ENCODE measurements at places on chromosomes 5 and 9.

GRCh38 chr5:93704996-93705395, 36.4 kb downstream of the POU5F2 start:
- DNase-seq, result no peak

DNA sequence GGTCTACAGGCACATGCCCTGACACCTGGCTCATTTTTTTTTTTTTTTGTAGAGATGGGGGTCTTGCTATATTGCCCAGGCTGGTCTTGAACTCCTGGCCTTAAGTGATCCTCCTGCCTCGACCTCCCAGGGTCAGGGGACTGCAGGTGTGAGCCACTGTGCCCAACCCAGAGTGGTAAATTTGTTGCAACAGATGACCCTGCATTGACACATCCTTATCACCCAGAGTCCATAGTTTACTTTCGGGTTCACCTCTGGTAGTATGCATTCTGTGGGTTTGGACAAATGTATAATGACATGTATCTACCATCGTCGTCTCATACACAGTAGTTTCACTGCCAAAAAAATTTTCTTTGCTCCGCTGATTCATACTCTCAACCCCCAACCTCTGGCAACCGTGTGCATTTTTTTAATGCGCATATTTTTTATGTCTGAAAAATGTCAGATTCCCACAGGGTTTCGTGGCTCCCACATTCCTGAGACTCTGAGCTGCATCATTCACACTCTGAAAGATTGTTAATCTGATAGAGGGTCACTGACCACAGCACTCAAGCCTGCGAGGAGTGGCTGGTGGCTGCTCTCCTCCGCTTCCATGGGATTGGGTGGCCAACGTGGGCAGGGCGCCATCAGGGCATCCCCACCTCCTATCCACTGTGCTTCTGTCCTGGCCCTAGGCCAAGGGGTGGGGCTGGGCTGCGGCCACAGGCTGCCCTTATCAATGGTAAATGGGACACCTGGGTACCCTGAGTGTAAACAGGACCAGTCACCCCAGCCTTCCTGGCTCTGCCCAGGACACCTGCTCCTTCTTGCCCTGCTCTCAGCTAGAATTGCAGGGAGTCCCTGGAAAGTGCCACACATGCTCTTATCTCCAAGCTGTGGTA, 9.6 kb downstream of the NDST1 start:
- DNase-seq, result peak; percentile 88

DNA sequence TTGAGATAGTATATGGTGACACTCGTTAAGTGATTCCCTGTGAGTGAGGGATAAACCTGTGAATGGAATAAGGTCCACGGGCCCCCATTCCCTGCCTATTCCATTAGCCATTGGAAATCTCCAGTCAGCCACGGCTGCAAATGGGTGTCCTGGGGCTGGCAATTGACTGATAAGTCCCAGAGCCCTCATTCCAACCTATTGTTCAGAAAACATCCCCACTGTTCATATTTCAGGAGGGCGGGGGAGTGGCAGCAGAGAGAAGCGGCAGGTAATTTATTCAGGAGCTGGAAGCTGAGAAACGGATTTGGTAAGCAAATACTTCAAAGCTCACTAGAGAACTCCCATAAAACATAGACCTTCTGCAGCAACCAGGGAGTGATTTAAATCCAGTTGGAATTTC, 42.0 kb downstream of the TMEM174 start:
- no peak for DNase-seq

GRCh38 chr5:106363578-106363977, 1307.2 kb downstream of the EFNA5 start:
- no peak for DNase-seq

DNA sequence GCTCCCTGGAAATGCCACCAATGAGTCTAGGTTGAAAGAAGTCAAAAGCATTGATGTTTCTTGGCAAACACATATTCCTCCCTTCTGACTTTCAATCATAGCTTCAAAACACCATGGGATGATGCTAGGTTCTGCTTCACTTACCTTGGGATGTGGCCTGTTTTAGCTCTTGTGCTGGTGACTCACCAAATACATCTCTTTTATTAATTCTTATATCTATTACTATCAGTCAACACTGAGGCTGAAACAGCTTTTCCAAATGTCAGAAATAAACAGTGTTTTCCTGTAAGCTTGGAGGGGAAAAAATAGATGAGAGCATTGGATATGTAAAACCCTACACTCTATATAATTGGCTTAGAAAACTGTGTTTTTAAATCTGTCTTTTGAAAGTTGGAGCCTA, 245.4 kb upstream of the NREP start:
- no peak for DNase-seq

GRCh38 chr5:50958852-50959457, 292.5 kb downstream of the PARP8 start:
- DNase-seq, result peak; percentile 63

- DNase-seq, result no peak
Observed at GRCh38 chr5:50300878-50301277, 140.2 kb downstream of the EMB start.

DNA sequence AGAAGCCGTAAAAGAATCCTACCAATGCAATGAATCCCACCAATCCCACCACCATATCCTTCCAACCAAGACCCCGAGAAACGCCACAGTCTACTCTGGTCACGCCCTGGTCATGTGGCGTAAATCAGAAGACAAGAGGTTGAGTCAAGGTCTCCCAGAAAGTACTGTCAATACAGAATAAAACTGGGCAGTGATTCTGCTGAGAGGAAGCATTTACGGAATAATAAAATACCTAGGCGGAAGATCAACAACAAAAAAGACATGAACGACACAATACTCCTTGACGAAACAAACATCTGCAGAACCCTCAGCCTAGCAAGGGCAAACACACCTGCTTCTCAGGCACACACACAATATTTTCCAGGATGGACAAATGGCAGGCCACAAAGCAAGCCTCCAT, 62.8 kb downstream of the GOLM1 start:
- no peak for DNase-seq

DNA sequence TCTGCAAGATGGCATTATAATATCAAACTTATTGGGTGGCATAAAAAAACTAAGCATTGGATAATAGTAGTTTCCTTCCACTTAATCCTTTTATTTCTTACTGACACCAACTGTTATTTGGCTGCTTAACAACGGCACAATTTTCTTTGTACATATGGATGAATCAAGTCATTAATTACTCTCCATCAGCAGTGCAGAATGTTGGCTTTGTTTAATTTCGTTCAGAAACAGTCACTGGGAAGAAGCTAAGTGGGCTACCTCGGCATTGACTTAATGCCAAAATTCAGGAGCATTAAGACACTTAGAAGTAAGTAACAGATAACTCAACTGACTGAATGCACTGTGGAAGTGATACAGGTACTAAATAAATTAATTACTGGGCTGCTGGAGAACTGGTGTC, 460.4 kb downstream of the CTNND2 start:
- DNase-seq, result no peak

- DNase-seq, result no peak
Observed at GRCh38 chr5:154193701-154194121, 3.2 kb downstream of the GALNT10 start.

DNA sequence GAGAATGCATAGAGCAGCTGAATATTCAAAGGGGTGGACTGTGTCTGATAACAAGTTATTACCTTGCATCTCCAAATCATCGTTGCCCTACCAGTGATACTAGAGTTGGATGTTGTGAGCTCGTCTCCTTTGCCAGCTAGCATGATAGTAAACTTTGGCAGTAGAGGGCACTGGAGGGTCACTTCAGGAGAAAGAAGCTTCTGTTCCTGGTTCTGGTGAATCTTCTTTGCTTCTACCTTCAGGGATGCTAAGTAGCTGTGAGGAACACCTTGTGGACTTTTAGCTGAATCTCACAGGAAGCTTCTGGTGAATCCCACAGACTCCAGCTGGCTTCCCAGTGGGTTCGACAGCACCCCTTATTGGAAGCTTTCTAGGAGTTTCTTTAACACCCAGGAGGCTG, 626.6 kb upstream of the SGCD start:
- no peak for DNase-seq

DNA sequence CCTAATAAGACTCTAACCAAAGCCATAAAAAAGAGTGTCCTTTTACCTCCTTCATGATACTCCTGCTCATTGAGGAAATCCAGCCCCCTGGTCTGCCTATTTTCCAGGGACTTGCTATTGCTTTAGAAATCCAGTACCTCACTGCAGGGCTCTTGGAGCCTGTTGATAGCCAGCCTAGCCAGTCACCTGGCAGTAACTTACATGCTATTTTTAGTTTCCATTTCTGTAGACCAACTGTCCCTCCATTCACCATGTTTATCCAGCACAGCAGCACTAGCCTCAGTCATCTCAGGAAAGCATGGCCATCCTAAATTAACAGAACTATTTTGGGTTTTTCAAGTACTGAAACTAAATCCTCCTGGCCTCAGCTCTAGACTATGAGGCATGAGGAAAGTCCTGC, 91.5 kb upstream of the PHF24 start:
- no peak for DNase-seq

DNA sequence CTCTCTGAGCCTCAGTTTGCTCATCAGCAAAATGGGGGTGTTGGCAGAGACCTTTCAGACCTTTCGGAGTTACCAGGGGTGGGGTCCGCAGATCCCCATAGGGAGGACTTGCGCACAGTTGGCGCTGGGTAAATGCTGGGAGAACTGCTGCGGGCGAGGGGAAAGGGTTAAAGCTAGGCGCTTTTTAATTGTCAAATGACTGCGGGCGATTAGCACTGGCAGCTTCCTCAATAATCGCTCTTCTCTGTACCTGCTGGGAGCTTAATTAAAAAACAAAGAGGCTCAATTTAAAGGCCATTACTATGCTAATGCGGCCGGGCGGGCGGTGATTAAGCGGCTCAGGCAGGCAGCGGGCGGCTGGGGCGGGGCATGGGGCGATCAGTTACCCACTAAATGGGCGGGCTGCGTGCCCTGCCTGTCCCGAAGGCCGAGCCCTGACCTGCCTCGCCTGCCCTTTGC, 63.0 kb downstream of the LMX1B start:
- no peak for DNase-seq

- DNase-seq, result no peak
Observed at GRCh38 chr5:133309166-133309795, 257.5 kb downstream of the HSPA4 start.

- DNase-seq, result no peak
Observed at GRCh38 chr5:65418661-65419060, 63.1 kb downstream of the ADAMTS6 start.

DNA sequence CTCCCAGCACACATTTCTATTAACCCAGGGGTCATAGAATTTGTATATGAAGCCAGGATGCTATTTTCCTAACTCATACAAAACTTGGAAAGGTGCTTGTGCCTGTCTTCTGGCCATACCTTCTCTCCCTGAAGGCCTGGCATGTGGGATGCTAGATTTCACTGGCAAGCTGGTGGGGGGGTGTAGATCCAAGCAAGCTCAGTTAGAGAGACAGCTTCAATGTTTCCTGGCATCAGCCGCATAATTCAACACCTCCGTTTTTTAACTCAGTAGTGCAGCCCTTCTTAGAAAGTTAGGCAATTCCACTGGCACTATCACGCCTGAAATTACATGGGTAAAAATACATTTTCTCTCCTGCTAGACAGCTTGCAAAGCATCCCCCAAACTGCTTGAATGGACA, 51.8 kb downstream of the MEGF10 start:
- DNase-seq, result no peak

DNA sequence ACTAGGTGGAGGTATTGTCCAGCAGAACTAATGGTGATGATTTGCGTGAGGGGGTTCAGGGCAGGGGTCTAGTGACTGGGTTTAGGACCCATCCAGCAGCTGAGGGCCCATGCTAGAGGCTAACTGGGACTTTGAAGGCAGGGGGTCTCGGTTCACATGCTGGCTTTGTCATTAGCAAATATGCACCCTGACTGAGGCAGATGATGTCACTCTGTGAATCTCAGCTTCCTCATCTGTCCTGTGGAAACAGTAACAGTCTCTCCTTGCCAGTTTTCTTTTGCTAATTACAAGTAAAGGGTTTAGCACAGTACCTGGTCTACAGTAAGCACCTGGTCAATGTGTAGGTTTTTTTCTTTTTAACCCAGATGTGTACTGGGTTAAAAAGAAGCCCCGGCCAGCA, 5.2 kb downstream of the SH2D3C start:
- no peak for DNase-seq

- DNase-seq, result no peak
Observed at GRCh38 chr9:115364991-115365390, 247.0 kb upstream of the TNC start.

DNA sequence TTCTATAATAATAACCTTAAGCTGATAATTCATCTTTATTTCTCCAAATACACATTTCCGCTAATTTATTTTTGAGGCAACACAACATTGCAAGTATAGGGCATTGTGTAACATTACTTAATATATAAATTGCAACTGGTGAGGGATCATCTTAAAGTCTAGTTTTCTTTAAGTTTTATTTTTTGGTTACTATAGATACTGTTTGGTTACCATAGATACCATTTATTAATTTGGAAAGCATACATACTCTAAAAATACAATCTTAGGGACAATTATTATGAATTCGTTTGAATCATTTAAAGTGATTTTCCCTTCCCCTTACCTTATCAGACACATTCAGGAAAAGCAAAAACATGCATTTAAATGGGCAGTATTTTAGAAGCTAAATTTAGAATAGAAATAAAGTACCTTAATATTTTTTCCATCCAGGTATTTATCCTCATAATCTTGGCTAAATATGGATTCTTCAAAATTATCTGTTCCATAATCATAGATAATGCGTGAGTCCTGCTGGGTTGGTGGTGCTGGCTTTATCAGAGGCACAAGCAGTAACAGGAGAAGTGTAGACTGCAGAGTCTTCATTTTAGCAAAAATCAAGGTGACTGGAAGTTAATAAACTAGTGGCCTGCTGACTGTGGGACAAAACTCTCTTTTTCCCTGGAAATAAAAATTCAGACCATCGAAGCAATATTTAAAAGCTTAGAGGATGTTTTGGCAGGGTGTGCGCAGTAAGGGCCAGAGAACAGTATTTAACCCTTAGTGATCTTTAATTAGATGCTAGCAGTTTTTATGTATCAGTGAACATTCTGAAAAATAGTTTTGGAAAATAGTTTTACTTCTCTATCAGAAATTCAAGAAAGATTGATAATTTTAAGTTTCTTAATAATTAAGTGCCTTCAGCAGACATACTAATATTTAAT, 1.3 kb downstream of the OGN start:
- no peak for DNase-seq

DNA sequence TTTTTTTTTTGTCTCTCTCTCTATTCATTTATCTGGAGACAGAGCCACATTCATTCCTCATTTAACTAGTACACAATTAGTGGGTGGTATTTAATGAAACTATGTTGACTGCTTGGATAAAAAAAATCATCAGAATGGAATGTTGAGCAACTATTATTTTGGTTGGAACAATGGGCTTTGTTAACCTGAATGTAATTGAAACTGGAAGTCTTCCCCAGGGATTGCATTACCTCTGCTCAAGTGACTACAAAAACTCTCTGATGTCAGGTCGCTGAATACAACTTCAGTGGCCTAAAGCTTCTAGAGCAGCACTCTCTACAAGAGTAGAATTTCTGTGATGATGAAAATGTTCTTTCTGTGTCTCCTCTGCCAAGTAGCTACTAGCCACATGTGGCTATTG, 295.8 kb downstream of the DEPDC1B start:
- DNase-seq, result no peak

GRCh38 chr9:106644661-106645060, 218.3 kb upstream of the ZNF462 start:
- DNase-seq, result no peak

- DNase-seq, result no peak
Observed at GRCh38 chr5:139185589-139185988, 12.6 kb downstream of the SIL1 start.
